ENCODE measurements at places on chromosomes 4 and X.
A peak's percentile ranks its signal among the peaks of the same experiment; 100 is the strongest.

- DNase-seq: no peak
Observed at GRCh38 chr4:135184715-135185114, 983.1 kb upstream of the PABPC4L start.

DNA sequence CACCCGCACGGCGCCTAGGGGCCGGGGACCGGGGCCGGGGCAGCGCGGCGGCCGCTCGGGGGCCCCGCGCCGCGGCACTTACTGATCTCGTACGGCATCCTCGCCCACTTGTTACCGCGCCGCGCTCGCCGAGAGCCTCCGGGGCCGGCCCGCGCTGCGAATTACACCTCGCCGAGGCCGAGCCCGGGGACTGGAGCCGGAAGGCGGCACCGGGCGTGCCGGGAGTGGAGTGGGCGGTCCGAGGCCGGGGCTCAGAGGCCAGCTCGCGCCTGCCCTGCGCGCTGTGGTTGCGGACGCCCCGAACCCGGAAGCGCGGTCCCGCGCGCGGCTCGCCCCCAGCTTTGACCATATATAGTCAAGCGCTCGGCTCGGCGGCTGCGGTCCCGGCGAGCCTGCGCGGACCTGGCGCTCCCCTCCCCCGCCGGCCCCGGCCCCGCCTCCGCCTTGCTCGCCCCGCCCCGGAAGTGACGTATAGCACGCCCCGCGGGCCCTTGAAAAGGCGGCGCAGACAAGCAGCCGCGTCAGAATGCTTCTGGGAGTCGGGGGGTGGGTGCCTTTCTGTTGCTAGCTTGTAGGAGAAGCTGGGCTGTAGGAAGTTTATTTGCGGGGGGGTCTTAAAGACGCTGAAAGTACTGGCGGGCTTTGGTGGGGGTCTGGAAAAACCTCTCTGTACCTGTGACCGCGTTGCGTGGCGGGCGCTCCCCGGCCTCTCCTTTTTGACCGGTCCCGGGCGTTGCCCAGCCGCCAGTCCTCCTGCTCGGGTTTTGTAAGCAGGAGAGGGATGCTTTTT lies at the start of gene WDR1:
Gene WDR1 (minus strand): TSS at position 231 of the 790 bp plus-strand sequence. CDS start 133 bp downstream, at position 98.
- peak; percentile 78 for DNase-seq

GRCh38 chrX:35743331-35743730 lies 54.8 kb upstream of the MAGEB16 start:
- no peak for DNase-seq

- DNase-seq: no peak
Observed at GRCh38 chr4:3582091-3582475, 49.9 kb upstream of the LRPAP1 start.

- DNase-seq: no peak
Observed at GRCh38 chrX:110419512-110419911, 60.9 kb downstream of the RTL9 start.

DNA sequence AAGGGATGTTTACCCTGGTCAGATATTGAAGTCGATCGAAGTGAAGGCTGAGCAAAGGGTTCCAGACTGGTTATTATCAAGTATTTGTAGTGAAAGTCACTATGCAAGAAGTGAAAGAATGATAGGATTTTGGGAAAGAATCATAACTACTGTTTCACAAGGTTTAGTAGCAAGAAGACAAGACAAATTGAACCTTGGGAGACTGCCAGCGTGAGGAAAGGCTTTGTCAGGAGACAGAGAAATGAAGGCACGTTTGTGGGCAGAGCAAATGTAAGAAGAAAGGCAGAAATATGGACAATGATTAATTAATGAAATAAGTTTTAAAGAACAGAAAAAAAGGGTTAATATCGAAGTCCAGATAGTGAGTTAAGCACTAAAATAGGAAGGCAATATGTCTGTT lies 456.8 kb downstream of the TRIML1 start:
- no peak for DNase-seq
